HT1080 (cell line): ENCODE measurements at places on chromosomes 1 and 21. TPM values are rescaled to one million over a fixed set of nuclear protein-coding genes. Genes with fewer than 3 reads are reported as not detected.

GRCh38 chr1:17195731-17196130 lies 9.2 kb upstream of the PADI1 start:
- no peak for DNase-seq

DNA sequence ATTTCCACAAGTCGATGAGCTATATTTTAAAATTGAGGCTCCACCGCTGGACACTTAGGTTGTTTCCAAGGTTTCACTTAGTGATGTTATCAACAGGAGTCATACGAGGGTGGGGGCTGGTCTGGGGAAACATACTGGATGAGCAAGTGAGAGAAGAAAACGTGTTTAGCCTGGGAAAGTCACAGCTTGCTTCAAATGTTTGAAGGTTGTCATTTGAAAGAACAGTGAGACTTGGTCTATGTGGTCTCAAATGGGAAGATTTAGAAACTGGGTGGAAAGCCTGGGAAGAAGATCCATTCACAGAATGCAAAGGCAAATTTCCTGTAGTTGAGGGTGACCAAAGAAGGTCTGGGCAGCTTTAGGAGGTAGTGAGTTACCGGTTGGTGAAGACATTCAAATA lies 9.9 kb upstream of the DYRK1A start:
- DNase-seq = no peak

DNA sequence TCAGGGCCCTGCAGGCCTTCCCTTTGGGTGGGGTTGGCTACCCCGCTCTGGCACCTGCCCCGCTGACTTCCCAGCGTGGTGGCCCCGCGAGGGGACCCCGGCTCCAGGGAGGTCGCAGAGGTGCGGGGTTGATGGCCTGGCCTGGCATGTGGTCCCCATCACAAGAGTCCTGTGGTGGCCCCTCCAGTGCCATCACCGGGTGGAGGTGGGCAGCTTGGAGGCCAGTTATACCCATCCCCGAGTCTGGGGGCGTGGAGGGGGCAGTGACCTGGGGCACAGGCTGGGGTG lies 26.8 kb downstream of the PRMT2 start:
- no peak for DNase-seq

C1orf116 gene
- total RNA-seq = 0.20 and 0.59 TPM in 2 replicates
